T follicular helper cell (primary cell): ENCODE measurements at places on chromosomes 4 and X.

DNA sequence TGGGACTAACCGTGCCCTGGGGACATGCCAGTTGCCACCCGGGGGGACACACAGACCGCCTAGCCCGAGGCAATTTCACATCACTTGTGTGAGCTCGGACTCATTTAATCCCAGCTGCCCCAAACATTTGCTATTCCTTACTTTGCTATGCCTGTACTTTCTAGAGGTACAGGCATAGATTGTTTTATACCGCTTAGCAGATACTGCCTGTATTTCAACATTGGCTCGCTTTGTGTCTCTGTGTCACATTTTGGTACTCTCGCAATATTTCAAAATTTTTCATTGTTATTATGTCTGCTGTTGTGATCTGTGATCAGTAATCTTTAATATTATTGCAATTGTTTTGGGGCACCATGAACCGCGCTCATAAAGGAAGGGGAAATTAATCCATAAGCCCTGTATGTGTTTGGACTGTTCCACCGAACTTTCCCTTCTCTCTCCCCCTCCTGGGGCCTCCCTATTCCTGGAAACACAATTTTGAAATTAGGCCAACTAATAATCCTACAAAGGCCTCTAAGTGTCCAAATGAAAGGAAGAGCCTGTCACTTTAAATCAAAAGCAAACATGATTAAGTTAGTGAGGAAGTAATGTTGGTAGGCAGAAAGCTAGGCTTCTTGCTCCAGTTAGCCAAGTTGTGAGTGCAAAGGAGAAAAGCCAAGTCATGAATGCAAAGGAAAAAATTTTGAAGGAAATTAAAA is 568 bp upstream of the CASP6 start:
- DNase-seq = no peak

DNA sequence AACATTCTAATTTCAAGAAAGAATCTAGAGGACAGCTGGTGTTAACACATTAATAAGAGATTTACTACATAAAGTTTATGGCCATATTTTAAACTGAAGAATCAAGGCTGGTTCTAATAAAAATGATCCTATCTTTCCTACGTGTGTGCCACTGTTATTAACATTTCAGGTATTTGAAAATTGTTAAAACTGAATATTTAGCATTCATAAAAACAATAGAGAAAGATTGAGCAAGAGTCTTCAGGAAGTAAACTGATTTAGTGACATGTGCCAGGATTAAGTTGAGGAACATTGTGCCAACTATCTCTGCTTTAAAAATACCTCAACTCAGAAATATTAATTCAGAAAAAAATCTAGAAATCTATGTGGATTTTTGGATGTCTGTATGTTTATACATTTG is 810.1 kb downstream of the FAT4 start:
- no peak for DNase-seq

- no peak for DNase-seq
Observed at GRCh38 chrX:106615041-106615440, 3.3 kb downstream of the RADX start.

DNA sequence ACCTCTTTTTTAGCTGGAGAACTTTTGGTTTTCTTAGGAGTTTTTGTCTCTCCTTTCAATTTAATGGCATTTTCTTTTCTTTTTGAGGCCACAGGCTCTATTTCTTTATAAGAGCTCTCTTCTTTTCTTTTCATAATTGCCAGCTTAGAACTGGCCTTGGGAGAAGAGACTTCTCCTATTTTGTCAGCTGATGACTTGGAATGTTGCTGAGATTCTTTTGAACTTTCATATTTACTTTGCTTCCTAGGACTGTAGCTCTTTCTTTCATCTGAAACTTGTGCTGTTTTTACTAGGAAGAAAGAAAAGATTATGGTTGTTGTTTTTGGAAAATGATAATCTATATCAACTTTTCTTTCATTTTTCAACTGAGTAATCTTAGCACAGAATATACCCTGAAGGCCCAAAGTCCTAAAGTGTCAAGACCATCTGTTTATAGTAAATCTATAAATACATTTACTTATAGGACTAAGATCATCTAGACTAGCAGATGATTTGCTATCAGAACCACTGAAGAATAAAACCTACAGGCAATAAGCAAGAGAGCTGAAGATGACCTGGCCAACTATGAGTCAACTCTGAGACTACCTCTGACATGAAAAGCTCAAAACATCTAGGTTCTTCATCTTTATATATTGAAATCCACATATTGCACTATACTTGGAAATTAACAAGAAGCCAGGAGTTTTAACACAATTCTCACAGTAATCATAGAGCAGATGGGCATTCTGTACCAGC is 45.6 kb downstream of the RFC1 start:
- no peak for DNase-seq

GRCh38 chr4:182404376-182404775 is 161.2 kb downstream of the TENM3 start:
- no peak for DNase-seq

- DNase-seq = no peak
Observed at GRCh38 chr4:76570141-76570973, 135.3 kb downstream of the SHROOM3 start.

GRCh38 chr4:101411926-101412325 is 64.6 kb upstream of the PPP3CA start:
- no peak for DNase-seq

GRCh38 chr4:25938366-25938765 is 24.3 kb downstream of the SMIM20 start:
- DNase-seq = no peak

DNA sequence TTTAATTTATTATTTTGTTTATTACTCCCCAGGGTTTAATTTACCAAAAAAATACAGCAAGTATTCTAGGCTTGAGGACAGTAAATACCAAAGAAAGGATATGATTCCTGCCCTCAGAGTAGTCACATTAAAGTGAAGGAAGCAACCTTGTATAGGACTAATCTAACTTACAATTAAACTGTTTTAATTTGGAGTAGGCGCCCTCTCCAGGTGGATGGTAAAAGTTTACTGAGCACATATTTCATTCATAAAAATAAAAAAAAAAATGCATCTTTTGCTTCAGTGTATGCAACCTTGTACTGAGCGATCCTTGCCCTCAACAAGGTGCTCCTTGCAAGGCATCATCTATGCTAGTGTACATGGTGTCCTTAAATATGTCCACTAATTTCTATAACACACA is 72.0 kb upstream of the MAGEB16 start:
- no peak for DNase-seq

DNA sequence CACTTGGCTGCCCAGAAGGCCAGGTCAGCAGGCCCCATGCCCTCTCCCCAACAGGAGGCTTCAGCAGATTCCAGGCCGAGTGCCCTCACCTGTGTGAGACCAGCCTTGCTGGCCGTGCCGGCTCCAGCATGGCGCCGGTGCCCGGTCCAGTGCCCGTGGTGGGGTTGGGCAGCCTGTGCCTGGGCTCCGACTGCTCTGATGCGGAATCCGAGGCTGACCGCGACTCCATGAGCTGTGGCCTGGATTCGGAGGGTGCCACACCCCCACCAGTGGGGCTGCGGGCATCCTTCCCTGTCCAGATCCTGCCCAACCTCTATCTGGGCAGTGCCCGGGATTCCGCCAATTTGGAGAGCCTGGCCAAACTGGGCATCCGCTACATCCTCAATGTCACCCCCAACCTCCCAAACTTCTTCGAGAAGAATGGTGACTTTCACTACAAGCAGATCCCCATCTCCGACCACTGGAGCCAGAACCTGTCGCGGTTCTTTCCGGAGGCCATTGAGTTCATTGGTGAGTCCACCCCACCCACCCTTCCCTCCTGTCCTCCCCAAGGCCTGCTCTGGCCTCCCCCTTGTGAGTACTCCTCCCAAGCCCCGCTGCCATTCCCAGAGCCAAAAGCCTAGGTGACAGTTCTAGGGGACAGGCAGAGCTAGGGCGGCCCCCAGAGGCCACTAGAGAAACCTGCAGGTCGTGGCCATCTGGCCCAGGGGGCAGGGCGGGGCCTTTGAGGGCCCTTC is 2.3 kb downstream of the DUSP9 start:
- DNase-seq = no peak

- DNase-seq = no peak
Observed at GRCh38 chrX:115047181-115047580, 29.8 kb upstream of the IL13RA2 start.

GRCh38 chr4:113368056-113368455 is 318.6 kb downstream of the ANK2 start:
- DNase-seq = no peak

DNA sequence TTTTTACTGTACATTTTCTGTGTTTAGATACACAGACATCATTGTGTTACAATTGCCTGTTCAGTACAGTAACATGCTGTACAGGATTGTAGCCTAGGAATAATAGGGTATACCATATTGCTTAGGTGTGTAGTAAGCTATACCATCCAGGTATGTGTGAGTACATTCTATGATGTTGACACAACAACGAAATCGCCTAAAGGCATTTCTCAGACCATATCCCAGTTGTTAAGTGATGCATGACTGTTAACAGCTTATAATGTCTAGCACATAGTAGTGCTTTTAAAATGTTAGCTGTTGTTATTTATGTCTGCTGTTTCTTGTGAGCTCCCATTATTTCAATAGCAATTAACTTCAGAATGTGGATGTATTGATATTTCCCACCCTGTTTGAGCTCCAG is 4.5 kb downstream of the PRRG1 start:
- no peak for DNase-seq

GRCh38 chrX:20032201-20032600 is 41.3 kb upstream of the BCLAF3 start:
- no peak for DNase-seq

GRCh38 chr4:23455456-23456158 is 434.2 kb downstream of the PPARGC1A start:
- DNase-seq = no peak

- no peak for DNase-seq
Observed at GRCh38 chrX:11423362-11423818, 130.2 kb downstream of the AMELX start.

- DNase-seq = no peak
Observed at GRCh38 chr4:3196670-3197359, 52.1 kb upstream of the MSANTD1 start.

- no peak for DNase-seq
Observed at GRCh38 chr4:70608324-70608723, 16.3 kb downstream of the AMBN start.

DNA sequence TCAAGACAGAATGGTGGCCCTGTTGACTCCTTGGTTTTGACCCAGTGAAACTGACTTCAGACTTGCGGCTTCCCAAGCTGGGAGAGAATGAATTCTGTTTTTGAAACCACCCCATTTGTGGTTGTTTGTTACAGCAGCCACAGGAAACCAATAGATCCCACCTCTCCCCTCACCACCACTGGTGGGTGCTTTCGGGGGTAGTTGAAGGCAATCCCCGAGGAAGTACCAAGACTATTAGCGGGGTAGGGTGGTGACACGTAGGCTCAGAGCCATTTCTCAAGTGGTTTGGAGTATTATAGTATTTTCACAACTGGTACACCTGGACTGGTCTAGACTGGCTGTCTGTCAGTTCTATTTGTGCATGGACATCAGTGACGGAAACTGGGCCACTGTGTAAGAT is 189.1 kb upstream of the RBPJ start:
- DNase-seq = no peak

GRCh38 chrX:125248931-125249330 is 70.7 kb upstream of the TEX13C start:
- no peak for DNase-seq

- no peak for DNase-seq
Observed at GRCh38 chr4:15778289-15779241, at the start of gene CD38. Gene CD38, plus strand, starts transcription at chr4:15778328. Its CDS starts 87 bp downstream, at chr4:15778415.

DNA sequence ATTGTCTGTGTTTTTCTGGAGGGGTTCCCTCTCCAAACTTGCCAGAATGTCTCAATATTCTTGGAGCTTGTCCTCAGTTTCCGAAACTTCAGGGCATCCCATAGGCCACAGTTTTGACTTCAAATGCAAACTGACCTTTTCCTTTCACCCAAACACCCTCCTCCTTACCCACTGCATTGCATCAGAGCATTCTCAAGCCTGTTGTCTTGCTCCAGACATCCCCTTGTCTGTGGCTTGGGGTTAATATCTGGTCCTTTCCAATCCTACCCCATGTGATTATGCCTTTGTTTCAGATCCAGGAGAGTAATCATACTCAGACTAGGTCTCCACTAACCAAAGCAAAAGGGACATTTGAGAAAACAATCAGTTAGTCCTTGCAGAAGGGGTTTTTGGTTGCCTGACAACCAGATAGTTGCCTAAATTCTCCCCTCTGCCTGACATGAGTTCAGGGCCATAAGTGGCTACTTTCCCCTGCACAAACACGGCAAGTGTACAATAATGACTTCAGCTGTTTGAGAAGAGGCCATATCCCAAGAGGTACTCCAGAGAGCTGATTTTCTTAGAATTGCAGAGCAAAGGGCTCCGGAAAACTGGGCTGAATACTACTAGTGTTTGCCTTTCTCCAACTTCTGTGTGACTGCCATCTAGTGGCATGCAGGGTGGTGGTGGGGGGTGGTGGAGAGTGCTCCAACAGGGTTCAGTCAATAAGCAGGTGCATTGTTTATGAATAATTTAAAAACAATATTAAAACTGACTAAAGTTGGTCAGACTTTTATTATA is 130.2 kb downstream of the CHRDL1 start:
- no peak for DNase-seq

DNA sequence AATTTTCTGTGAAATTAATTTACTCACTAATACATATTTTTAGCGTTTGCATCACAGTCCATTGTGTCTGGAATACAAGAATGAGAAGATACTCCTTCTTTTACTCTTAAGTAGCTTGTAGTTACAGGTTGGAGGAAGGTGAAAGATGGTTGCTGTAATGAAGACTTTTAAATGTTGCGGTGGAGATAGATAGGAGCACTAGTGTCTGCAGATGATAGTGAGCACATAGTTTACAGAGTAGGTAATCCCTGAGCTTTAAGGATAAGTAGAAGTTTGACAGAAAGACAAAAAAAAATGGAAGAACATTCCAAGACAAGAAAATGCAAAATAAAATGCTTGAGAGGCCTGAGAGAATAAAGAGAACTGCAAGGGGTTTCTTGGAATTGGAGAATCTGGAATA is 5.4 kb upstream of the SLC39A8 start:
- no peak for DNase-seq

DNA sequence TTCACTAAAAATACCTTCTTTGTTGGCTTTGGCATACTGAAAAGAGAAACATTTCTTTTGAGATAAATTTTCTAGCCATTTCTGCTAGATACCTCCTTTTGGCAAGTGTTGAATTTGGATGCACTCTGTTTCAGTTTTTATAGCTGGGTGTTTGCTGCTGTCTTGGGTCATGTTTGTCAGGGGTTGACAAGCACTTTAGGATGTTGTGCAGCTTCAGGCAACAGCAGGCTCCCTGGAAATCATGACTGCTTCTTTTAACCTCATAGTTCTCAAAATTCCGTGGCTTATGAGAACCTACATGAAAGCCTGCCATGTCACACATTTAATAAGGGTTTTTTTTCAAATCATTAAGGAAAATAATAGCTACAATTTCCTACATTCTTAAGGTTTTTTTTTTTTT is 36.7 kb downstream of the CCSER1 start:
- DNase-seq = no peak

DNA sequence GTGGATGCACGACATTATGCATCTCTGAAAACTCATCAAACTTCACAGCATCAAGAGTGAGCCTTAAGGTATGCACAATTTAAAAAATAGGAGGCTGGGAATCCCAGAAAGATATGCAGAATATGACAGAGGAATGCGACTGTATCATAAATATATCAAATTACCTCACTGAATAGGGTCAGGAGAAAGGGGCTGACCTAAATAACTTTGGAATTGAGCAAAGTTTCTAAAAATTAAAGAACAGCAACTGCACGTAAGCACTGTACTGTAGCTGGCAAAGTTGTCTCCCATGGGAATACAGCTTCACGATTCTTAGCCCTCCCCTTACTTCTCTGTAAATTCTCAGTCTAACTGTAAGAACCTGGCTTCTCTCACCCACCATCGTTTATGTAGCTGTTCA is 397.4 kb upstream of the ZFP42 start:
- no peak for DNase-seq
